ENCODE measurements at places on chromosomes 5 and 9.

- peak; percentile 11 for DNase-seq
Observed at GRCh38 chr5:10199692-10200091, 50.0 kb downstream of the ATPSCKMT start.

GRCh38 chr9:83526211-83526610, 12.0 kb downstream of the FRMD3 start:
- DNase-seq, result no peak

DNA sequence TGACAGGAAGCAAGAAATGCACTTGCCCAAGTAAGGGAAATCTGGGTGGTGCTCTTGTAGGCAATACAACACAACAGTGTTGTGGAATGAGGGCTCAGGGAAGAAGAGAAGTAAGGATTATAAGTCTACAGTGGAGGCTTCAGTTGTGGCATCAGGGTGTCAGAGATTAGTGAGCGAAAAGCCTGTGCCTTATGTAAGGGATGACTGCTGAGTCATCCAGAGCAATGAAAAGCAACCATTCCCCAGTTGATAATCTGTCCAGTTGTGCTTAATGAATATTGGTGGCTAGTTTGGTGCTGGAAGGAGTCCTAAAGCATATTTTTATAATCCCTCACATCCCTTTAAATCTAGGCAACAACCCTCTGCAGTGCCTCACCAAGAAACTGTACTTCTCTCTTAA, 42.0 kb downstream of the FBXO38 start:
- DNase-seq, result no peak

- DNase-seq, result no peak
Observed at GRCh38 chr5:134647750-134648424, 698 bp upstream of the SEC24A start.

- DNase-seq, result no peak
Observed at GRCh38 chr9:35646153-35646532, 4.6 kb downstream of the SIT1 start.

GRCh38 chr9:124040935-124041816, 29.6 kb downstream of the LHX2 start:
- no peak for DNase-seq

- no peak for DNase-seq
Observed at GRCh38 chr9:4306066-4306776, 6.4 kb upstream of the GLIS3 start.

DNA sequence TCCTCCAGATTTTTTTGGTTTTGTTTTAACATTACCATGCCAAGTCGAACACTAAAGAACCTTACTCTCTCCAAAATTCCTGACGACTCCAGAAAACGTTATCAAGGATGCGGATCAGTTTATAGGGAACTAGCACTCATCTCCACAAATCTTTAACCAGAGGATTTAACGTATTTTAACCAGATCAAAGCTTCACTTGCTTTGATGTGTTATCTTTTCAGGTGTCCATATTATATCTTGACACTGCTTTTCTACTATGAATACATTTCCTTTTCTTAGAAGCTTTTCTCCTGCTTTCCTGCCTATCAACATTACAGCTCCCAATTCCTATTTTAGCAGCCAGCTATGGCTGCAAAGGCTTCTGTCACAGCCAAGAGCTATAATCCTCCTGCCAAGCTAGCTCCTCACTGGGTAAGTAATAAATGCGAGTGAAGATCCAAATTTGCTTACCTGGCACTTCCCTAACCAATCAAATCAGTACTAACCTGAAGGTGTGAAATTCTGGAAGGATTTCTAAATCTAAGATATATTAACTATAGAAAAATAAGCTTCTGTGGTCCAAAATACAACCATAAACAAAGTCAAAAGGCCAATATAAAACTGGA, 60.2 kb downstream of the CDC14B start:
- no peak for DNase-seq

DNA sequence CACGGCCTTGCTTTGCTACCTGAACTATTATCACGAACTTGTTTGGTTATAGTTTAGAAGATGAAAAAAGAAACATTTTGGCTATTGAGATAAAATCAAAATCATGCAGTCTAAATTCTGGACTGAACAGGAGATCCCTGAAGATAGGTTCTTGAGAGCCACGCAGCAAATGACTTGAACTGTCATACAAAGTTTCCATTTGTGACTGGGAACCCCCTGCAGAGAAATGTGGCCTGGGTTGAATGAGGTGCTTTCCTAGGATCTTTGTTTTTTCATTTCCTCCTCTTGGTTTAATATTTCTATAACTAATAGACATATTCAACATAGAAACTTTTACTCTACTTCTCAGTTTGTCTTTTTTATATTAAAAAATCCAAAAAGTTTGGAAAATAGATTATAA, 184.7 kb upstream of the TRPM3 start:
- no peak for DNase-seq

GRCh38 chr9:133510926-133511505, 13.7 kb downstream of the MYMK start:
- DNase-seq, result no peak

- no peak for DNase-seq
Observed at GRCh38 chr5:32690666-32691065, 20.5 kb upstream of the NPR3 start.

- DNase-seq, result no peak
Observed at GRCh38 chr5:37774912-37775483, 64.8 kb downstream of the GDNF start.

- no peak for DNase-seq
Observed at GRCh38 chr9:1748407-1748806, 266.7 kb upstream of the SMARCA2 start.

DNA sequence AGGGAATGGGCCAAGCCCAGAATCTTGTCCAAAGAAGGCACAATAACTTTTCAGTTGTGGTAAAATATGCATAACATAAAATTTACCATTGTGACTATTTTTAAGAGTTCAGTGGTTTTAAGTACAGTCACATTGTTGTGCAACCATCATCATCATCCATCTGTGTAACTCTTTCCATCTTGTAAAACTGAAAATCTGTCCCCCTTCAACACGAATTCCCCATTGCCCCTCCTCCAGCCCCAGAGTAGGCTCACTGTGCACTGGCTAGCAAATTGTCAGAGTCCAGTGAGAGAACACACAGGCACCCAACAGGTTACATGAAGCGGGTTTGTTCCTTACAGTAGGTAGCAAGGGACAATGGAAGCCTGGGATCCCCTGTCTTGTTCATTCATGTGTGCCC, 13.7 kb downstream of the BARX1 start:
- no peak for DNase-seq

- DNase-seq, result no peak
Observed at GRCh38 chr9:138024131-138024530, 146.5 kb downstream of the CACNA1B start.

DNA sequence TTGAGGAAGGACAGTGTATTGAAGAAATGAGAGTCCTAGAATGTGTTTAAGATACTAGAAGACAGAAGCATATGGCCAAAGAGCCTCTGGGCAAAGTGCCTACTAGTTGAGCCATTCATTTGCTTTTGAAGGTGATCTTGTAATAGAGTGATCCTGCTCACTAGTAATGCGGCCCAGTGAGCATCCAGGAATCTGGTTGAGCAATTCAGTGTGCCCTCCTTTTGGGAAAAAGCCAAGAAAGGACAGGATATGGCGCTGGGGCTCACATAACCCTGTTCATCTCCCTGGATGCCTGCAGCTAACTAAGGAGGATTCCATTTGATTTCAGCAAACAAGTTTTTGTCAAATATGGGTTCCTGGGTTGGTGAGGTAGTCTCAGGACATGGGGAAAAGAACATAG, 16.3 kb downstream of the ADAM19 start:
- no peak for DNase-seq

DNA sequence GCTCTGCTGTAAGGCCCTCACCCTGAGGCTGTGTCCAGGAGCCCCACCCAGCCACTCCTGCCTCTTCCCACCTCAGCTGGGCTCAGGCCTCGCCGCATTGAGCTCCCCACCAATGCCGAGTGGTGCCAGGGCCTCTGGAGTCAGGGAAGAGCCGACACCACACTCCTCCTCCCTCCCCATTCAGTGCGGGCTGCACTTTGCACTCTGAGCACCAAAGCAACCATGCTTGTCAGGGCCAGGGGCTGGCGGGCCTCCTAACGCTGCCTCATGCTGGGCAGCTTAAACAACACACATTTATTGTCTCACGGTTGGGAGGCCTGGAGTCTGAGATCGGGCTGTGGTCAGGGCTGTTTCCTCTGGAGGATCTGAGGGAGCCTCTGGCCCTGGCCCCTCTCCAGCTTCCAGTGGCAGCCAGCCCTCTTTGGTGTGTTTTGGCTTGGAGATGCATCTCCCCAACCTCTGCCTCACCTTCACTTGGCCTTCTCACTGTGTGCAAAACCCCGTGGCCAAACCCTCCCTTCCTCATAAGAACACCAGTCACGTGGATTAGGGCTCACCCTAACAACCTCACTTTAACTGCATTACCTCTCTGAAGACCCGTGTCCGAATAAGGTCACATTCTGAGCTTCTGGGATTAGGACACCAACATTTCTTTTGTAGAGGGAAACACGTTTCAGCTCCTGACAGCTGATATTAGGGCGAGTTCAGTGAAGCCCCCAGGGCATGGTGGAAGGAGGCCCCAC, 157.8 kb downstream of the MED10 start:
- no peak for DNase-seq

GRCh38 chr9:110850401-110851135, 182.0 kb downstream of the MUSK start:
- no peak for DNase-seq

GRCh38 chr5:123511290-123511647, 708 bp upstream of the CSNK1G3 start:
- DNase-seq, result no peak

DNA sequence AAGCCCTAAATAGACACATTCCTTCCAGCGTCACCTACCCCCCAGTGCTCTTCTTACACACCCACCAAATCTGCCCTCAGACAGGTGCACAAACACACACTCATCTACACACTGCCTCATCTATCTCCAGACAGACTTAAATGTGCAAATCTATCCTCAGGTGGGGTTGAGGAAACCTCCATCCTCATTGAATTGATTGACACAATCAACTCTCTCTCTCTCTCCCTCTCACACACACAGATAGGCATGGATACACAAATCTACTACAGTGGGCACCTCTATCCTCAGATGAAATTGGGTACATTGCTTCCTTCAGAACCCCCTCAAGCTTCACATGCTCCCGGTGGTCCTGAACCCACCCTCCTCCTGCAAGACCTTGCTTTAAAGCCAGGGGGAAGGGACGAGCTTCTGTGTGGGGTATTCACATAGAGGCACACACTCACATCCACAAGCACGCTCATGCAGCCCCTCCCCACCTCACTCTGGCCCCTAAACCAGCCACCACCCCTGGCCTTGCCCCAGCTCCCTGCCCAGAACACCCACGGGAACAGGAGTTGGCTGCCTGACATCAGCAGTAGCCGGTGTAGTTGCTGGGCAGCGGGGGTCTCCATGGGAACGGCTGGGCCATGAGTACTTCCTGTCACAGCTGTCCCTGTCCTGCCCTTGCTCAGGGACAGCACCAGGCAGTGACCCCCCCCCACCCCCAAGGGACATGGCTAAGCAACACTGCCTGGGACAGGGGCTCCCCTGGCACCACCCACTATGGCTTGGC, 22.8 kb downstream of the PCDH1 start:
- no peak for DNase-seq

DNA sequence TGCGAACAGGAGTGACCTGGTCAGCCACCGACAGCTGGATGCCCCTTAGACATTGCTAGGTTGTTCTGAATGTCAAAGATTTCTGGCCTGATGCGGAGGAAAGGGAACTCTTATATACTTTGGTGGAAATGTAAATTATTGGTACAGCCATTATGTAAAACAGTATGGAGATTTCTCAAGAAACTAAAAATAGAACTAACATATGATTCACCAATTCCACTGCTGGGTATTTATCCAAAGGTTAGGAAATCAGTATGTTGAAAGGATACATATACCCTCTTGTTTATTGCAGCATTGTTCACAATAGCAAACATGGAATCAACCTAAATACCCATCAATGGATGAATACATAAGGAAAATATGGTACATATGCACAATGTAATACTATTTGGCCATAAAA, 31.8 kb downstream of the DMRT3 start:
- no peak for DNase-seq

DNA sequence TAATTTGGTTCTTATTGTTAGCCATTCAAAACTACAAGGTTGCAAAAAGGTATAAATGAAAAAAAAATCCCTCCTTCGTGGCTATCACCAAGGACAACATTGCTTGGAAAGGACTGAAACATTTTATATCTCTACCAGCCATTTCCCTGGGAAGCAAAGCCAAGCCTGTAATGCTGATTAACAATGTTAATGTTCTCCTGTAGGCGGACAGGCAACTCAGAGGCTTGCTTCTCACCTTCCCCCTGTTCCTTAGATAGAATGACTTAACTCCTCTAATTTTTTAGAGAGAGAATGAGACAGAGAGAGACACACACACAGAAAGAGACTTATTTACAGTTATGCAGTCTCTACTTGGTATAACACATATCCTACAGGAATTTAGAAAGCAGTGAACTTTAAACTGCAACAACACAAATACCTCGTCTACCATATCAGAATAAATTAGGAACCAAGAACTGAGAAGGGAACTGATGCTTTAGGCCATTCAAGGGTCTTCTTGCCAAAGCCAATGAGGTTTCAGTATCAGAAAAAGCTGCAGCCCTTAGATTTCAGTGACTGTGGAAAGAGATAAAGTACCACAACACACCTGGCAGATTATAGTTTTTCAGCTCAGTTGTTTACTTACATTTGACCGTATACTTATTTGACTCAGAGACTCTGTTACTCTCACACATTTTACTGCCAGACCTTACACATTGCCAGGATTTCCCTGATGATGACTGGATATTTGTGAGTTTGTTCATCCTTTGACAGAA, 20.9 kb upstream of the MAN2A1 start:
- no peak for DNase-seq

Measured in muscle of back (tissue), 13 donors.